CD4-positive, alpha-beta T cell treated with Interleukin-2 at 100 ng/mL for 4 hours (primary cell): ENCODE measurements at places on chromosomes 5 and 9.

- DNase-seq: no peak
These were observed 333.3 kb downstream of the ARRDC3 start for GRCh38 chr5:91049800-91050199.

DNA sequence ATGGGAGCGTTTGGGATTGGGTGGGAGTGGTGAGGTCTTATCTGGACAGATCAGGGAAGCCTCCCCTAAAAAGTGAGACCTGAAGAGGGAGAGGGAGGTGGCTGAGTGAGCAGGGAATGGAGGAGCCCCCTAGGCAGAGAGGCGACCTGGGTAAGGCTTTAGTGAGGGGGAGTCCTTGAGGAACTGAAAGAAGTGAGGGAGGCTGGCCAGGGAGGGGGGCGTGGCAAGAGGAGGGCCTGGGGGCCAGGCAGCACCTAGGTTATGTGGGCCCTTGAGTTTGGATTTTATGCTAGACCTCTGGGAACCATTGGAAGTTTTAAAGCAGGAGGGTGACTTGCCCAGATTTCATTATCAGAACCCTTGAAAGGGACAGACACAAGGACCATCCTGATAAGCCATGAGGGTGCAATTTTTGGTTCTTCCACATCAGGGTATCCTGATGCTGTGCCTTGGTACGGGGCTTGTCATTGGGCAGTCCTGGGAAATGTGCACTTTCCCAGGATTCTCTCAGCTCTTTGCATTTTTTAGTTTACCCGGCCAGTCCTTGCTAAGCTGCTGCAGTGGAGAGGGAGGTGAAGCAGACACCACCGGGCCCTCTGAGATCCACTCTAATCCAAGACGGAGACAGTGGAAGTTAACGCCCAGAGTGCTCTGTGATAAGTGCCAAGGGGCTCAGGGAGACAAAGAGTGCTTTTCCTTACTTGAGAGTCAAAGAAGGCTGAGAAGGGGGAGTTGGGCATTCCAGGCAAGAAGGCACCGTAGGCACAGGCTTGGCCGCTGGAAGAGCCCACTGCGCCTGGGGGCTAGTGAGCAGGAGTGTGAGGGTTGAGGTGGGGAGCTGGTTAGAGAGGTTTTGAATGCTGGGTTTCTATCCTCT is 16.1 kb downstream of the GSN start:
- DNase-seq: no peak

DNA sequence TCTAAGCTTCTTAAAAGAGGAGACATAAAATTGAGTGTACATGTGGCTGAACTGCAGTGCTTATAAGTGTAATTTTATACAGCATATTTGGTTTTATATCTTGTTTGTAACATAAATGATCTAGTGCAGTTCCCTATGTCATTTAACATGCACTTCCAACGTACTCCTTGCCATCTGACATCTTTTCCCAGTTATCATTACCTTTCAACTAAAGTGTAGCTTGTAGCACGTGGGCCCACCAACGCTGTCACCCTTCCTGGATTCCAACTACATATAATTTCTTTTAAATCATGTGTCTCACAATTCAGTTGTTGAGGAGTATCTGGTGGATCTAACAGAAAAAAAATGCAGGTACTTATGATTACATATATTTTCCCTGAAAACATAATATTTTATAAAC is 50.1 kb downstream of the LIFR start:
- DNase-seq: no peak

DNA sequence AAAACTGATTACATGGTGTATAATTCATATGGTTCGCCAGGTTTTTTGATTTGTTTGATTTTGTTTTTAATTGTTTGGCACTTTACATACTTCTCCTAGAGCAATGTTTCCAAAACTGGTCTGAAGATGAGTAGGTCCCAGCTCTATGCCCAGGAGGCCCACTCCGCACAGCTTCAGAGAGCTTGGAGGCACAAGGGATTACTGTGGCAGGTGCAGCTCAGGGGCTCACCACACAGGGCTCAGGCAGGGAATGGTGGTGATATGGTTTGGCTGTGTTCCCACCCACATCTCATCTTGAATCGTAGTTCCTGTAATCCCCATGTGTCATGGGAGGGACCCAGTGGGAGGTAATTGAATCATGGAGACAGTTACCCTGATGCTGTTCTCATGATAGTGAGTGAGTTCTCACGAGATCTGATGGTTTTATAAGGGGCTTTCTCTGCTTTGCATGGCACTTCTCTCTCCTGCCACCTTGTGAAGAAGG is 296.6 kb downstream of the MED10 start:
- no peak for DNase-seq

- DNase-seq: no peak
These were observed 144.9 kb downstream of the CCDC192 start for GRCh38 chr5:127848098-127848497.

DNA sequence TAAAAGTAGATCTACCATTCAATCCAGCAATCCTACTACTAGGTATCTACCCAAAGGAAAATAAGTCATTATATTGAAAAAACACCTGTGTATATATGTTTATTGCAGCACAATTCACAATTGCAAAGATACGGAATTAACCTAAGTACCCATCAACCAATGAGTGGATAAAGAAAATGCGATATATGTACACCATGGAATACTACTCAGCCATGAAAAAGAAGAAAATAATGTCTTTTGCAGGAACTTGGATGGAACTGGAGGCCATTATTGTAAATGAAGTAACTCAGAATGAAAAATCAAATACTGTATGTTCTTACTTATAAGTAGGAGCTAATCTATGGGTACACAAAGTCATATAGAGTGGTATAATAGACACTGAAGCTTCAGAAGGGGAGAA is 63.4 kb upstream of the PITX1 start:
- DNase-seq: no peak

DNA sequence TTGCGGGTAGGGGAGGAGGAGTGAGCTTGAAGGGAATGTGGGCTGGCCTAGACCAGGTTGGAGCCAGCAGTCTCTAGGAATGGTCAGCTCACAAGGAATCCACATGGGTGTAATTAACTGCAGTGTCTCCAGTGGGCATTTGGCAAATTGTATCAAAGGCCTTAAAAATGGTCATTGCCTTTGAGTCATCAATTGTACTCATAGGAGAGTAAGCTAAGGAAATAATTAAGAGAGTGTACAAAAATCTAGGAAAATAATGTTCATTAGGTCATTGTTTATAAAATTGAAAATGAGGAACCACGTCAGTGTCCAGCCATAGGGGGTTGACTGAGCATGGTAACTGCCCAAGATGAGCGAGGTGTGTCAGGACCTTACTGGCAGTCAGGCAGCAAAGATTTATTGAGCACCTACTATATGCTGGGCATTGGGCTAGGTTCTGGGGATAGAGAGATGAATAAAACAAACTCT is 29.8 kb upstream of the RPL26L1 start:
- no peak for DNase-seq

GRCh38 chr5:179619776-179620175 is 3.7 kb downstream of the HNRNPH1 start:
- DNase-seq: no peak

GRCh38 chr9:127050591-127051001 is 71.8 kb downstream of the ANGPTL2 start:
- DNase-seq: no peak

DNA sequence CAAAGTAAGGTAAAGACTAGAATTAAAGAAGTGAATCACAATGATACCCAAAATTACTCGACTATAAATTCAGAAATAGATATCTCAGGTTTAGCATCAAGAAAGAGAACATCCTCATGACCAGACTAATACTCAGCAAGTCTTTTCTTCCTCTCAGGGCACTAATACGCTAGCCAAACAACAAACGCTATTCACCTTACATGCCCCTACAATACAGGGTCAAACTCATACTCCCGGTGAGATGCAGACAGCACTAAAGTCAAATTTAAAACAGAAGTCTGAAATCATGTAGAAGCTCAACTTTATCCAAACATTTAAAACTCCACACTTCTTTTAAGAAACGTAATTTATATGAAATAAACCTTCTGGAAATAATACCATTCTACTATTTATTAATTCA is 5.6 kb downstream of the PFDN1 start:
- DNase-seq: no peak

- no peak for DNase-seq
These were observed 311.9 kb downstream of the IRX2 start for GRCh38 chr5:2439608-2440007.

DNA sequence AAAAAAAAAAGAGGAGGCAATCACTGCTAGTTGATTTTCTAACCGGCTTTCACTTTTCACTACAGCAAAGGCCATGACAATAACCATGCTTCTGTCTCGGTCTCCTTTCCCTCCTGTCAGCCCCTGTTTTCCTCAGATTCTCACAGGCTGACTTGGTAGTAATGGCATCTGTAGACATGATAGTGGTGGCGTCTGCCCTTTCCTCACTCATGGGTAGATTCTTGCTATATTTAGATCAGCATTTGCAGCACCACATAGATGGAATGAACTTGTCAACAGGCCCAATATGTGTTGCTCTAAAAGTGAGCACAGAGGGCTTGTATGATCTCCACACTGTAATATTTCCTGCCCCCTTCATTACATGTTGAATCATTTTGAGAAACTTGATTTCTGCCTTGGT is 120.3 kb upstream of the FTMT start:
- no peak for DNase-seq

DNA sequence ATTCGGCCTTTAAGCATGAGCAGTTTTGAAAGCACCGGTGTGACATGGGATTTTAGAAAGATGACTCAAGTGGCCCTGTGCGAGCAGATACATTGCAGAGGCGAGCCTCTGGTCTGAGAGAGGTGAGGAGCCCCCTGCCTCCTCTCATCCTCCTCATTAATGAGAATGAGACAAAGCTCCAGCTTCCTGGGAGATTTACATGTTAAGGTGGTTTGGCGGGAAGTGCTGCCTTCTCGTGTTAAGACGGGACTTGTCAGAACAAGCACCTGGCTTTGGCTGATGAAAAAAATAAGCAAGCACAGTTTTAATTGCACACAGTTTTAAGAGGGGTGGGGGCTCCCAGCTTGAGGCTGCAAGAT is 68.1 kb downstream of the ACTL7B start:
- DNase-seq: no peak

GRCh38 chr5:1793301-1793740 is 6.3 kb downstream of the MRPL36 start:
- no peak for DNase-seq

GRCh38 chr5:14528115-14528514 is 53.5 kb upstream of the OTULINL start:
- no peak for DNase-seq

DNA sequence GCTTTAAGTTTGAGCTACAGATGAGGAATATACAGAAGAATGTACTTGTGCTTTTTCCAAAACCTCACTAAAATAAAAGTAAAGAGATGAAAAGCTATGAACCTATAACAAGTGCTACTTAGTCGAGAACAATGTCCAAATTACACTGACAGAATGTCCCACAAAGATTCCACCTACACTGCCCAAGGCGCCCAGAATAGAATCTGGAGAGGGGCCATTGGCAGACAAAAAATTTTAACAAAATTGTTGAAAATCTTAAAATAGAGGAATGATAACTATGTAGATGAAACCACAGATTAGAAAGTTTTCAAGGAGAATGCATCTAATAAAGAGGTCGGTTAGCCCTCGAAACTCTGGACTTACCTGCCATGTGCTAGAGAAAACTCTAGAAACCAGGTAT is 235.3 kb downstream of the CETN3 start:
- no peak for DNase-seq

DNA sequence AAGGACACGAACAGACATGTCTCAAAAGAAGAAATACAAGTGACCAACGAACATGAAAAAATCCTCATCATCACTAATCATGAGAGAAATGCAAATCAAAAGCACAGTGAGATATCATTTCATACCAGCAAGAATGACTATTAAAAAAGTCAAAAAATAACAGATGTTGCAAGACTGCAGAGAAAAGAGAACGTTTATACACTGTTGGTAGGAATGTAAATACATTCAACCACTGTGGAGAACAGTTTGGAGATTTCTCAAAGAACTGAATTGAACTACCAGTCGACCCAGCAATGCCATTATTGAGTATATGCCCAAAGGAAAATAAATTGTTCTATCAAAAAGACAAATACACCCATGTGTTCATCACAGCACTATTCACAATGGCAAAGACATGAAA is 45.7 kb downstream of the FXN start:
- no peak for DNase-seq

GRCh38 chr9:110580850-110581249 is 1.3 kb upstream of the SVEP1 start:
- DNase-seq: no peak

- no peak for DNase-seq
These were observed 402.0 kb downstream of the MLLT3 start for GRCh38 chr9:20220286-20220685.

- DNase-seq: no peak
These were observed 50.7 kb downstream of the KCNV2 start for GRCh38 chr9:2767800-2768677.
